ENCODE measurements at places on chromosomes 1 and 21.

GRCh38 chr1:203227371-203228083 lies 1.9 kb downstream of the CHIT1 start:
- no peak for DNase-seq

DNA sequence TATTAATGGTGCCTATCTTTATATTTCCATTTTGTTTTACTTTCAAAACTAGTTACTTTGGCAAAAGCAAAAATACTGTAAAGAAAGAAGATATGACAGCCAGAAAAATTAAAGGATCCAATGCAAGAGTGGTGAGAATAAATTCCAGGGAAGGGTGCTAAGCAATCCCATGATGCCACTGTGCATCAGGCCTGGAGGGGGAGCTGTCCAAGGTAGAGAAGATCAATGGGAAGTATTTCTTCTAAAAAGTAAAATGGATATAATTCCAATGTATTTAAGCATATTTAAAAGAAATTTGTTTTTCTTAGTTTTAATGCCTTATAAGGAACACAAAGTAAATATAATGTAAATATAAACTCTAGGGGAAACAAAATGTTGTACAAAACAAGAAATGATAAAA lies 1382.2 kb upstream of the B3GALT2 start:
- DNase-seq, result no peak

DNA sequence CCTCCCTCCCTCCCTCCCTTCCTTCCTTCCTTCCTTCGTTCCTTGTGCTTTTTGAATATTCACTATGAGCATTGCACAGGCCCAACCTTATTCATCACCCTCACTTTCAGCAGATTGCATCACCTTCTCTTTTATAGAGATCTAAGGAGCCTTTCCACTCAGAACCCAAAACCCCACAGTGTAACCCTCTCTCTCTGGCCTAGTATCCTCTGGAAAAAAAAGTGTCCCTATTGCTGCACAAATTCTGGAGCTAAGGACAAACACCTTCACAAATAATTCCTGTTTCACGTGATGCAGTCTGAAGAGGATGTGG lies 25.6 kb downstream of the OR10J5 start:
- DNase-seq, result no peak

DNA sequence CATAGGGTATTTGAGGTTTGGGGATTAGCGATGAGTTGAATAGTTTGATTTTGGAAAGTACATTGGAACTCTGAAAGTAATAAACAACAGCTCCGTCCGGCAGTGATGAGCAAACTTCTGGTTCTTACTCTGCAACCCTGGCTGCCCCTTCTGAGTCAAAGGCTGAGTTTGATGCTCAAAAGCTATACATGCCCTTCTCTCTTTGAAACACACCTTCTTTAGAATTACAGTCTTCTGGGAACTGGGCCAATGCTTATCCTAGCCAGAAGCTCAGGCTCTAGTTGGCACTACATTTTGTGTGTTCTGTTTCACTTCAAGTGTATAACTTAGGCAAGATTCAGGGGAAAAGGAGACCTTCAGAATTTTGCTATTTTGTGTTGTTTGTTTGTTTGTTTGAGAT lies 9.3 kb downstream of the AHCYL1 start:
- no peak for DNase-seq

DNA sequence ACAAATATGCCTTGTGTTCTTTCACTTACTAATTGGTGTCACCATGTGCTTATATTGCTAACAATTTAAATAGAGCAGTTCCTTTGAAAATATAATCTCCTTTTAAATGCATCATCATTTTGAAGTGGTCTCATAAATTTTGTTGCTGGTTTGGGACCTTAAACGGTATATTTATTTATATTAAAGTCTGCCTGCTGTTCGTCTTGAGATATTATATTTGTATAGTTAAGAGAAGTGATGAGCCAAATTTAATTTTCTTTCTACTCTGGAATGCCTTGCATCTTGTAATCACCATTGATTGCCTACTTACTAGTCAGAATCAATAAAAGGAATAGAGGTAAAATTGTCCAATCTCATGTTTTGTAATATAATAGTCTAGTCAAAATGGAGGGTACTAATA lies 91.6 kb downstream of the NTNG1 start:
- no peak for DNase-seq

GRCh38 chr1:245031041-245031440 lies 123.7 kb upstream of the KIF26B start:
- DNase-seq, result no peak

DNA sequence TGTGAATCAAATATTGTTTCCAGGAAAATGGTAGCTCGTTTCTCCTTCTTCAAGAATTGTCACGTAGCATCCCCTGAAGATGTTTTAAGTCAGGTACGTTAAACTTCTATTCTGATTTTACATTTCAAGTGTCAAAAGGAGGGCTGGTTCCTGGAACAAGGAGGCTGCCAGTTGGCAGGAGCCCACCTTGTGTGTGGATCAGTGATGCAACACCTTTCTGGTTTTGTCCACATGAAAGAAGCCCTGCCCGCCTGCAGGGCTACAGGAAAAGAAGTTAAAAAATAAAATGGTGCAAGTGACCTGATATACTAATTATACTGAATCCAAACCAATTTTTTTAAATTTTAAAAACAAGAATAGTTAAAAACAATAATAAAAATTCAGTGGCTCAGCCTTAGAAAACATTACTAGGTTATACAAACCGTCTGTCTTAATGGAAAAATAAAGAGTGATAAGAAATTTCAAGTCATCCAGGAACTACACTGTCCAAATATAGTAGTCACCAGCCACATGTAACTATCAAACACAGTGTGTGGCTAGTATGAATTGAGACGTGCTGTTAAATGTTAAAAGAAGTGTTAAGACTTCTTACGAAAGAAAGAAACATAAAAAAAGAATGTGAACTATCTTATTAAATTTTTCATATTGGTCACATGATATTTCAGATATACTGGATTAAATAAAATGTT lies 123.1 kb downstream of the APP start:
- DNase-seq, result no peak

- no peak for DNase-seq
Observed at GRCh38 chr1:175830500-175830899, 87.1 kb upstream of the TNR start.

DNA sequence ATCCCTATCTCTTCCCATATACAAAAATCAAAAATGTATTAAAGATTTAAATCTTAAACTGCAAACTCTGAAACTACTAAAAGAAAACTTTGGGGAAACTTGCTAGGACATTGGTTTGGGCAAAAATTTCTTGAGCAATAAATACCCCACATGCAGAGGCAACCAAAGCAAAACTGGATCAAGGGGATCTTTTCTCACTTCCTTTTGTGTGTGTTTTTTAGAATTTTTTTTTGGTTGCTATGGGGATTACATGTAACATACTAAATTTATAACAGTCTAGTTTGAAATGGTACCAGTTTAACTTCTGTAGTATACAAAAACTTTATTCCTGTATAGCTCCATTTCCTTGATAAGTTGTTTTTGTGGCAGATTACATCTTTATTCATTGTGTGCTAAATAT lies 16.8 kb downstream of the MAST2 start:
- no peak for DNase-seq

DNA sequence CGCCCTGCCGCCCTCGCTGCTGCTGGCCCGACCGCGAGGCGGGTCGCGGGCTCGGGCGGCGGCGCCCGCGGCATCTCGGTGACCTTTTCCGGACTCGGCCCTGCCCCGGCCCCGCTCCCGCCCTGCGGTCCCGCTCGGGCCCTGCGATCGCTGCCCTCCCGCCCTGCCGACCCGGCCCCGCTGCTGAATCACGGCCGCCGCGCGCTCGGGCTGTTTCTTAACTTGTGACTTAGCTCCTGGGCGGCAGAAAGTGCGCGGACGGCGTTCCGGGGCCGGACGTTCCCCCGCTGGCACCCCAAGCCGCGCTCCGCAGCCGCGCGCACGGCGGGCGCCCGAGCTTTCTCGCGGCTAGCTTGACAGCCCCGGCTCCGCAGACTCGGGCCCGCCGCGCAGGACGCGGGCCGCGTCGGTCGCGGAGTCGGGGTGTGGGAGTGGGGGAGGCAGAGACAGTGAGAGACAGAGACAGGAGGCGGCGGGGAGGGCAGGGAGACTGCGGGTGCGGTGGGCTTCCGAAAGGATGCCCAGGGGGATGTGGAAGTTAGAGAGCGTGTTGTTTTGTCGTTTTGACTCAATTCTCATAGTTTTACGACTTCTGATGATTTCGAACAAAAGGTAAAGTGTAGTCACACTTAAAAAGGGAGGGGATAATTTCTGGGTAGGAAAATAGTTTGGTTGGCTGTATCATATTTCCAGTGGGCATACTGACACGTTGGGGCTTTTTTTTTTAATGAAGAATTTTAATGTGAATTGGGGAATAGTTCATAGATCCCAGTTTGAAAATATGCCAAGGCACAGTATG lies 49.8 kb downstream of the PRDM2 start:
- DNase-seq, result no peak

DNA sequence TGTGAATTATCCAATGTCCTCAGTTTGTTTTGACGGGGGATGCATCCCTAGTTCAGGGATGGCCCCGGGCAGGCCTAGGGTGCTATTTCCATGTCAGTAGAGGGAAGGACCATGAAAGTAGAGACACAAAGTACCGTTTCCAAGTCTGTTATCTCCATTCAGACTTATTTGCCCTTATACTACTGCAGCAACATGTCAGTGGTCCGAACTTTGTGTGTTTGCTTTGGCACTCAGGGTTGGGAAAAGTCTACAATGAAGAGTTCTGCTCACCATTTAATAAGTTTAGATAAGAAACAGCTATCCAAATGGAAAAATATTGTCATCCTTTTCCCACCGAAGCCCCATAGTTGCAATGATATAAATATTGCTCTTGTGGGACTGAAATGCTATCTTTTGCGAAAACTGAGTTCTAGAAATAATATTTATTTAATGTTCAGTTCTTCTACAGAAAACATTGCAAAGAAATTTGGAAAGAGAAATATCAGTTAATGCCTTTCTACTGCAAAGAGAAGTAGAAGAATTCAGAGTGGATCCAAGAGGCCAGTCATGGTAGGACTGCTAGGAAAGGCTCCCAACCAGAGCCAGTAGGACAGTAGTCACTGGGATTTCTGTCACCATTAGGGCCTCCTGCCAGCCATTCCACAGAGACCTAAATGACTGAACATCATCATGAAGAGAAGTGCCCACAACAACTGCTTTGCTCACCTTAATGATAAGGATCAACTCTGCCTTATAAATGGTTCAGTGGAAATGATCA lies 11.5 kb upstream of the AGT start:
- no peak for DNase-seq

DNA sequence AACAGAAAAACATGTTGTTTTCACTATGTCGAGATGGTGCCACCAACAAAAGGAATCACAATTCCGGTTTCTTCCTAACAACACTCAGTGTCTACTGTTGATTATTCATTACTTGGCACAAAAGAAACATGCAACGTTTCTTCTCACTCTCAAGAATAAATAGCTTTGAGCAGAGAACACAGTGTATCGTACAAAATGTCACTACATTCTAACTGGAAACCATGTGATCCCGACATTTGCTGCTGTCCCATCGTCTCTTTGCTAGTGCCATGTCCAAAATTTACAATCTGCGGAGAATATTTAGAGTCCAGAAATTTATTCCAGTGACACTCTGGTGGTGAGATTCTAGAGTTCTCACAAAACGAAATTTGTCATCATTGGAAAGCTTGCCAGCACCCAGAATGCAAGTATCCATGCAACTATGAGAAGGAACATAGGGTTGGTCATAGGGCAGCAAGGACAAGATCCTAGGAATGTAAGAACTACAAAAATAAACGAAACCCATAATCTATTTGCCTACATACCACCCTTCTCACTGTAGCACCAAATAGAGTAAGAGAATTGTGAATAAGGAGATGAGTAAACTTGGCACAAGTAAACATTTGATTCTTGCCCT lies 505.1 kb downstream of the LTN1 start:
- no peak for DNase-seq

DNA sequence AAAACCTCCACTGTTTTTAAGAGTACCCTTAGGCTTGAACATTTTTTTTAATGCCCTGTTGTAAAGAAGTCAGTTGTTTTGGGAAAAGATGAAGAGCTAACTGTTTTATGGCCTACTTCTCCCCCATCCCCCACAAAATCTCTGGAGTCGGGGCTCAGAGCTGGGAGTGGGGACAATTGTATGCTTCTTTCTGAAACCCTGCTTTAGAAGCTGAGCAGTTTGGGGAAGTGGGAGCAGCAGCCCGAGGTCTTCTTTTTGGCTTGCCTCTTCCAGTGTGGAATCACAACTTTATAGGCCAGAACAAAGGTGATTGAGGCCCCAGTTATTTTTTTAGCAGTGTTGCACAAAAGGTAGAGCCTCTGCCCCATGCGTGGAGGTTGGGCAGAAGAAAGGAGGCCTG lies 25.2 kb downstream of the PPP2R5A start:
- no peak for DNase-seq

DNA sequence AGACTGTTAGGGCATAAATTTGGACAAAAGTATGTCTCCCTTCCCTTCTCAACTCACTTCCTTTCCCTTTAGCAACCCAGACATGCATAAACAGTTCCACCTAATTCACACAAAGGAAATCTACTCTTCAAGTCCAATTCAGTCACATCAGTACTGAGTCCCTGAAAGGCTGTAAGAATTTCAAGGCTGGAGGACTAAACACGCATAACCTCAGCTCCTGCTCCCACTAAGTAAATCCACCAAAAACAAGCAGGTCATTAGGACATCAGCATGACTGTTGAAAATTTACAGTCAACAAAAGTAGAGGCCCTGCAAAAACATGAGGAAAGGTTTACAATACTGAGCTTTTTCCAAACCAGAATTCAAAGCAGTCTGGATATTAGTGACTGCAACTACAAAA lies 18.4 kb downstream of the SETD4 start:
- no peak for DNase-seq

GRCh38 chr21:38140207-38140903 lies 116.4 kb upstream of the KCNJ15 start:
- DNase-seq, result peak; percentile 31

DNA sequence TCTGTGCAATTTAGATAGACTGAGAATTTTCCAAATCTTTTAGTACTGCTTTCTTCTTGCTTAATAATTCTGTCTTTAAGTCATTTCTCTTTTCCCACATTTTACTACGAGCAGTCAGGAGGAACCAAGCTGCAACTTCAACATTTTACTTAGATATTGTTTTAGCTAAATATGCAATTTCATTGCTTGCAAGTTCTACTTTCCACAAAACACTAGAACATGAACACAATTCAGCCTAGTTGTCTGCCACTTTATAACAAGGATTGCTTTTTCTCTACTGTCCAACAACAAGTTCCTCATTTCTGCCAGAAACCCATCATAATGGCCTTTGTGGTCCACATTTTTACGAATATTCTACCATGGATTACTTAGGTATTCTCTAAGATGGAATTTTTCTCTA lies 36.6 kb downstream of the SORT1 start:
- no peak for DNase-seq

Measured in left renal pelvis (tissue), 4 donors.